ENCODE measurements at places on chromosomes 7 and 10.

DNA sequence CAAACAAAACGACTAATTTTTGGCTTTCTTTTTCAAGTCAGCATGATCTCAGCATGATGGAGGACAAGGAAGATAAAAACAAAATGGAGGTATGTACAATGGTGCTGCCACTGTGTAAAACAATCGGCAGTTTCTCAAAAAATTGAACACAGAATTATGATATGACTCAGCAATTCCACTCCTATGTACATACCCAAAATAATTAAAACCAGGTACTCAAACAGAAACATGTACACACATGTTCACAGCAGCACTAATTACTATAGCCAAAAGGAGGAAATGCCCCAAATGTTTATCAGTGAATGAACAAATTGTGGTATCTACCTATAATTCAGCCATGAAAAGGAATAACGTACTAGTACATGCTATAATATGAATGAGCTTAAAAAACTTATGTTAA is 29.9 kb downstream of the SNX13 start:
- DNase-seq, result no peak

GRCh38 chr7:45967591-45968157 is 46.6 kb upstream of the IGFBP3 start:
- no peak for DNase-seq

DNA sequence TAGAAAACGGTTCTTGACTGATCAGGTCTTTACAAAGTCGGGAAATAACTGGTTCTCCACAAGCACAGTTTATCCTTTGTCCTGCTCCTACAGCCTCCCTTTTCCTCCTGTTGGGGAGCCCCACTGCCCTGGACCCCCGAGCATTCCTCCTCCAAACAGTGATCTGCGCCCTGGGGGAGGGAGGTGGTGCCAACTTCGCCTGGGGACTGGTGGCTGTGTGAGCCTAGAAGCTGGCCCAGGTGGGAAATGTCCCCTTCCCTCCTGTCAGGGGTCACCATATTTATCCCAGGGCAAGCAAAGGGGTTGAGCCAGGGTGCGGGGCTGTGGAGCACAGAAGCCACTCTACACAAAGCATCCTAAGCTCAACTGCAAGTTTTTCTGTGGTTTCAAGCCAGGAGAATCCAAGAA is 5.2 kb downstream of the HMX3 start:
- no peak for DNase-seq

DNA sequence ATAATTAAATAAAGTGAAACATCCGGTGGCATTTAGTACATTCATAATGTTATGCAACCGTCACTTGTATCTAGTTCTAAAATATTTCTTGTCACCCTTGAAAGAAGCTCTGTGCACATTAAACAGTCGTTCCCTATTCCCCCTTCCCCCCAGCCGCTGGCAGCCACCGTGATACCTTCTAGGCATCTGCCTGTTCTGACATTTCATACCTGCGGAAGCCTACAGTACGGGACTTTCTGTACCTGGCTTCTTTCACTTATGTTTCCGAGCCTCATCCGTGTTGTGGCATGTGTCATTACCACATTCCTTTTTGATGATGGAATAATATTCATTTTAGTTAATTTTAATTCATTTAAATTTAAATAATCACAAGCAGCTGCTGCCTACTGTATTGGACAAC is 13.9 kb upstream of the SFRP5 start:
- no peak for DNase-seq

- no peak for DNase-seq
Measured at GRCh38 chr7:79285756-79286155, 167.7 kb downstream of the MAGI2 start.

DNA sequence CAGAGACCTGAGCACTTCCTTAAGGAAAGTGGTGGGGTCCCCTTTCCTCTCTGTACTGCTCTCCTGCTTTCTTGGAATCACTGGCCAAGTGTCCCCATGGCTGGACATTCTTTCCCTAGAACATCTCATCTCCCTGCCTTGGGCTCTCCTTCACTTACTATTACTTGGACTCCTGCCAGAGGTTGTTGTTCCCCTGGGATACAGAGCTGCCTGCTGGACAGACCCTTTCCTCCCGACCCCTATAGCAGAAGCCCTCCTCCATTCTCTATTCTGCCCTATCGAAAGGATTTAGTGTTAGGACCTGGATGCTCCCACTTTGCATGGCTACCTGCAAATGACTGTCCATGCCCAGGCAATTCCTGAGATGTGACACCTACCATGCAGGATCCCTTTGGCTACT is 164.3 kb upstream of the PODXL start:
- DNase-seq, result no peak

GRCh38 chr10:110279407-110279986 is 25.2 kb downstream of the SMNDC1 start:
- DNase-seq, result peak; percentile 47

- no peak for DNase-seq
Measured at GRCh38 chr7:156544919-156545715, 95.5 kb upstream of the RNF32 start.

GRCh38 chr7:40327113-40327512 is 192.3 kb downstream of the SUGCT start:
- no peak for DNase-seq

DNA sequence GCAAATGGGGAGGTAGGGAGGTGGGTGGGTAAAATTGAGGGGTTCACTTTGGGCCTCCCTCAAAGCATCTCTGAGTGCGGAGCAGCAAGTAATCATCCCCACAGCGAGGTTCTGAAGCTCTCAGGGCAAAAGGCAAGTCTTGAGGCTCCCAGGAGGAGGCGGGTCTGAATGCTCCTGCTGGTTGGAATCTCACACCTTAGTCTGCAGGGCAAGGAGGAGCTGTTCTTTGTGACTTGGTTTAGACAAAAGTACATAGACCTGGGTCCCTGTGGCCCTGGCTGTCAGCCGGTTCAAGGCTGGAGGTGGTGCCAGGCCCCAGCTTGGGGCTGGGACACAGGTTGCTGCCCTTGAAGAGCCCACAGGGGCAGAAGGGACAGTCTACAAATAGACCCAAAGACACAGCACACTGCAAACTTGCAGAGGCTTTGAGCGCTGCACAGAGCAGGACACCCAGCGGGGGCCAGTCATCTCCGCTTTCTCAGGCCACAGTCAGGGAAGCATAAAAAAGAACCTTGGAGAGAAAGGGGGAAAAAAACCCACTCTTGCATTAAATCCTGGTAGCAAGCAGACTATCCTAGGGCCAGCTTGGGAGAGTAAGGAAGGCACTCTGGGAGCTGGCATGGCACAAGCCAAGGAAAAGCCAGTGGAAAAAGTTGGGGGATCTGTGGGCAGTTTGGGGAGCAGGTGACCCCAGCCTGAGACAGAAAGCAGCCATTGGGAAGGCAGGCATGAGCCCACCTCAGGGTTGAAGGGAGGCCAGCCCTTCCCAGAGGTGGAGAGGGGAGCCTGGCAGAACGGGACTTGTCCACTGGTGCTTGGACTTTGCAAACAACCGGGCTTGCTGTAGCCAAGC is 926 bp upstream of the C10orf71 start:
- DNase-seq, result no peak

GRCh38 chr7:107049480-107049879 is 5.0 kb downstream of the PRKAR2B start:
- no peak for DNase-seq
